ENCODE measurements at places on chromosomes 7 and 10.

DNA sequence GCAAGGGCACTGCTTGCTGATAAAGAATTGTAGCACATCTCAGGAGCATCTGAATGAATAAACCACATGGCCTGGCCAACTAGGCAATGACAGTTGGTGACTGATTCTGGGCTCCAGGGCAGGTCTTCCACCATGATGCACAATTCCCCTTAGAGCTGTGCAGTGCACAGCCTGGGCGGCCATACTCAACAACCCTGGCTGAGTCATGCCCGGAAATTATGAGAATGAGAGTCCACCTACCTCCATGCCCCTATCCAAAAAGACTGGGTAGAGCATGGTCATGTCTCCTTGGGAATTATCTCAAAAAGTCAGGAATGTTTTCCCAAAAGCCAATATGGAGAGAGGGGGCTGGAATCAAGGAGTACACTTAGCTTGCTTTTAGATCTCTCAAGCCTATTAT, 425.6 kb downstream of the PLXNA4 start:
- DNase-seq = no peak

- DNase-seq = no peak
Observed at GRCh38 chr10:5999440-6000165, 22.3 kb upstream of the IL15RA start.

DNA sequence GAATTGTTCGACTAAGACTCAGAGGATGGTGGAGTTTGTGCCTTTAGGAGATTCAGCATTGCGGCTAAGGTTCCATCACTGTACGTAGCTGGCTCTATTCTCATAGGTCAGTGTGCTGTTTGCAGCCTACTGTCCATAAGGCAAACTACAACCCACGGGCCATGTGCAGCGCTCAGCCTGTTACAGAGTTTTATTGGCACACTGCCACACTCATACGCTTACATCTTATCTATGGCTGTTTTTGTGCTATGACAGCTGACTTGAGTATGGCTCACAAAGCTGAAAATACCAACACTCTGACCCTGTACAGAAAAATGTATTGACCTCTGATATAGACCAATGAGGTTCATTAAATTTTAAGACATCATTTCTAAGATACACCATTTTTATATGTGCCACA, 114.5 kb downstream of the ARID5B start:
- DNase-seq = no peak

GRCh38 chr10:80769700-80770160, 232.0 kb downstream of the SH2D4B start:
- DNase-seq = no peak

GRCh38 chr7:33581236-33581635, 324.1 kb upstream of the BMPER start:
- DNase-seq = no peak

DNA sequence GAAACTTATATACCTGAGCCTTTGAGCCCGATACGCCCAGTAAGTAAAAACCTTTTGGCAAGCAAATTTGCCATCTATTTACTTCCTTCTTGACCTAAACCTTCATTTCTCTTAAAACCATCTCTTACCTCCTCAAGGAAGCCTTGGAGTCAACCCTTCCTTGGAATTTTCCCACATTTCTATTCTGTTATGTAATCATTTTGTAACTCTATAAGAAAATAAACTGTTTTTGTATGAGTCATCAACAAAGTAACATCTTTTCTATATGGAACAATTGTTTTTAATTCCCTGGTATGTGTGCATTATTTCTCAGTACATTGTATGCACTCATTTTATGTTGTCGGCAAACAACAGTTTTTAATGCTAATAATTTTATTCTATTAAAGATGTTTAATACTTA, 162.0 kb downstream of the TEX36 start:
- no peak for DNase-seq

DNA sequence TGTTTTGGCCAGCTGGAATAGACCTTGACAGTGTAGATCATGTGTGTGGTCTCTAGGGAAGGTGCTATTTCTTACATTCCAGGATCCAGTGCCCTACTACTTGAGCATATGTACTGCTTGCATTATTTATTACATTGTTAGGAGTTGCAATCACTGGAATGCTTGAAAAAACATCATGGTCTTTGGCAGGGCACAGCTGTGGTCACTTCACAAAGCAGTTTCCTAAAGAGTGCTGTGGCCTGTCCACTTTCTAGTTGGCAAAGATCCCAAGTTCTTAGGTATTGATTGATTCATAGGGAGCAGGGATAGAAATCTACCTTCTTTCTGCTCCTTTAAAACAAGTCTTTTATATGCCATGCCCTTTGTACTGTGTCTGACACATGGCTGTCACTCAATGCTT, 4.6 kb downstream of the C7orf25 start:
- no peak for DNase-seq

GRCh38 chr7:21941611-21942141, 4.0 kb downstream of the CDCA7L start:
- DNase-seq = no peak

GRCh38 chr7:132899-133298, 59.5 kb upstream of the FAM20C start:
- no peak for DNase-seq

- no peak for DNase-seq
Observed at GRCh38 chr7:73618538-73618937, 5.8 kb downstream of the MLXIPL start.

- no peak for DNase-seq
Observed at GRCh38 chr10:120948889-120949608, 97.9 kb downstream of the WDR11 start.

- DNase-seq = no peak
Observed at GRCh38 chr10:46787321-46787615, 124.0 kb upstream of the PTPN20 start.

DNA sequence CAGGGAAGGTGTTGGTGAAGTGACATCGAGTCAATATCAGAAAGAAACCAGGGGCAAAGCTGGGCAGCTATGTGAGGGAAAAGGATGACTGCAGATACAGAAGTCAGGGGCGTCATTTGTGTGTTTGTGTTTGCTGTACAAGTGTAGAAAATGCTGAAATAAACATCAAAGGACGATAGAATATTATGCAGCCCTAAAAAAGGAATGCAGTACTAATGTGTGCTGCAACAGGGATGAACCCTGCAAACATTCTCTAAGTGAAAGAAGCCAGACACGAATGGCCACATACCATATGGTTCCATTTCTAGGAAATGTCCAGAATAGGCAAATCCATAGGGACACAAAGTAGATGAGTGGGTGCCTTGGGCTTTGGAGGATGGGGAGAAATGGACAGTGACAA, 133.9 kb downstream of the PRPF18 start:
- DNase-seq = no peak

DNA sequence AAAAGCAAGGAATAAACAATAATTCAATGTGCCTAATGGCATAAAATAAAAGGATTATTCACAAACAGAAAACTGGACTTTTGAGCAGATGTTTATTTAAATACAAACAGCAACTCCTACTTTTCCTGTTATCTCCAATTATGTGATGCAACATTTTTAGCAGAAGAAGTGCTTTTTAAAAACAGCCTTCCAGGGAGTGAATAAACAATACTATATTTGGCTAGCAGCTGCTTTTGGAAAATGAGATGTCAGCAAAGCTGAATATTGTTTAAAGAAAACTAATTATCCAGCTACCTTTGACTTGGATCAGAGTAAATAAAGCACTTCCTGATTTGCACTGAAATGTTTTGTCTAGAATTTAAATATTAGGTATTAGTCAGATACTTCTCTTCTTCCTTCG, 23.2 kb downstream of the CDK1 start:
- DNase-seq = no peak

GRCh38 chr7:26787701-26788100, 76.7 kb downstream of the SKAP2 start:
- DNase-seq = no peak

DNA sequence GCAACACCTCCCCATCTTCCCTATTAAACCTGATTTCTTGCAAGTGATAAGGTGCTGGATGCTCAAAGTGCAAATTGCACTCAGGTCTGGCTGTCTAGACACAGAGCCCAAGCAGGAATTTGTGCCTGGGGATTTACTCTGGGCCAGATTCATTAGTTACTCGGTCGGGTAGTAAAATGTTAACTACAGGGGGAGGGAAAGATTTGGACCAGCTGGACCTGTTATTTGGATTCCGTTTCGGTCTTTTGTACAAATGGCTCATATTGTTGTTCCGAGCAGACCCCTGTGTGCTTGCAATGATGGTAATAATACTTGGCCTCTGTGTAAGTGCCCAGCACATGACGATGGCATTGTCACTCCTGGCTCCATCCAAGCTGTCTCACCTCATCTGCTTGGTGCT, 609.6 kb downstream of the KCNMA1 start:
- DNase-seq = no peak

DNA sequence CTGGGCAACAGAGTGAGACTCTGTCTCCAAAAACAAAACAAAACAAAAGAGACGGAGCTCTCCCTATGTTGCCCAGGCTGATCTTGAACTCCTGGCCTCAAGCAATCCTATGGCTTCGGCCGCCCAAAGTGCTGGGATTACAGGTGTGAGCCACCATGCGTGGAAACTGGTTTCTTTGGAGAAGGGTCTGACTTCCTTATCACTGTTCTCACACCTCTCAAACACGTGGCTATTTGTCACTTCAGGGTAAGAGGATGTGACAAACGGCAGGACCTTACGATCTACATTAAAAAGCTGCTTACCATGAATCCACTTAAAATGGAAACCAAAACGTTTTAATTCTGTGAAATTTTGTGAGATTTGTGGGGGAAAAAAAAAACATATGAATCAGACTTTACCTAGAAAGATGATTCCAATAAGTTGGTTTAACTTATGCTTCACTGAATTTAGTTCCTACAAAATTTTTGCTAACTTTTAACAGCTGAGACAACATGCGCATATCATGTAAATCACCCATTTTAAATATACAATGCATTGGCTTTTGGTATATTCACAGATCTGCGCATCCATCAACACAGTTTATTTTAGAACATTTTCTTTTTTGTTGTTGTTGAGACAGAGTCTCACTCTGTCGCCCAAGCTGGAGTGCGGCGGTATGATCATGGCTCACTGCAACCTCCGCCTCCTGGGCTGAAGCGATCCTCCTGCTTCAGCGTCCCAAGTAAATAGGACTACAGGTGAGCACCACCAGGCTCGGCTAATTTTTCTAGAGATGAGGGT, 18.7 kb upstream of the FOXK1 start:
- DNase-seq = no peak

DNA sequence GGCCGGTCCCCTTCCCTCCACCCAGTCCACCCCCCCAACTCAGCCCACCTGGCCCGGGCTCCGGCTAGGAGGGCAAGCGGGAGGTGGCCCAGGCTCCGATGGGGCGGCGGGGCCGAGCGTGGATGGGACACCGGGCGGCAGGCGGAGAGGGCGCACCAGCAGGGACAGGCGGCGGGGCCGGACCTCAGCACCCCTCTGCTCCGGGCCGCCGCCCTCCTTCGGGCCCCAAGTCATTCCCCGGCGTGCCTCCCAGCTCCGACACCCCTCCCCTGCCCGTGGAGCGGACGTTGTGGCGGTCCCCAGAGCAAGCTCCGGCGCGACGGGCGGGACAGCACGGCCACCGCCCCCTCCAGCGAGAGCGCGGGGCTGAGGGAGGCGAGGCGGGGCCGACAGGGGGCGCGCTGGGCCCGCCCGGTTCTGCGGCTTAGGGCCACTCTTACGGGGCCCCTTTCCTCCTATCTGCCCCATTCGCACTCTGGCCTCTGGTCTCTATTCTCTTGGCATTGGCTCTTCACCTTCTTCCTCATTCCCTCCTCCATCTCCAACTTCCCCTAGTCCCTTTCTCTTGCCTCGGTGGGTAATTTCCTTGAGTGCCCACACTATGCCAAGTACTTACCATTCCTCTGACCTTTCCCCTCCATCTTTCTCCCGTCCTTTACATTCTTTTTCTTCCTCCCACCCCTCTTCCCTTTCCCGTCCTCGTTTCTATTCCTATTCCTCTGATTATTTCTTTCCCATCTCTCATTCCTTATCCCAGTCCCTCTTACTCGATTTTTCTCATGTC, 701 bp upstream of the GBX1 start:
- DNase-seq = no peak
